Neural progenitor cell (in vitro differentiated cells): ENCODE measurements at places on chromosomes 16 and 17.

- no peak for DNase-seq
Observed at GRCh38 chr16:9316615-9317014, 225.2 kb downstream of the HAPSTR1 start.

- no peak for DNase-seq
Observed at GRCh38 chr17:65511316-65511715, 50.1 kb downstream of the AXIN2 start.

- peak; percentile 70 for DNase-seq
Observed at GRCh38 chr16:4613636-4614570, 785 bp downstream of the UBALD1 start.

GRCh38 chr17:68470961-68471360 is 13.7 kb upstream of the WIPI1 start:
- no peak for DNase-seq

- peak; percentile 47 for DNase-seq
Observed at GRCh38 chr17:522919-523318, 170.3 kb upstream of the RPH3AL start.

- DNase-seq: peak; percentile 64
Observed at GRCh38 chr16:1057252-1057932, 15.2 kb upstream of the SSTR5 start.
